ENCODE measurements at places on chromosomes 6 and 20.

- DNase-seq, result no peak
These were observed 539.1 kb upstream of the MARCKS start for GRCh38 chr6:113317891-113318574.

- DNase-seq, result no peak
These were observed 299.1 kb upstream of the KCNQ5 start for GRCh38 chr6:72322771-72323170.

GRCh38 chr20:3239026-3239866, at the start of gene SLC4A11:
Gene SLC4A11, minus strand, starts transcription at chr20:3239190. Its CDS starts 53 bp downstream, at chr20:3239137.
- DNase-seq, result peak; percentile 58

GRCh38 chr20:55888685-55889084, 116.6 kb downstream of the CBLN4 start:
- no peak for DNase-seq

DNA sequence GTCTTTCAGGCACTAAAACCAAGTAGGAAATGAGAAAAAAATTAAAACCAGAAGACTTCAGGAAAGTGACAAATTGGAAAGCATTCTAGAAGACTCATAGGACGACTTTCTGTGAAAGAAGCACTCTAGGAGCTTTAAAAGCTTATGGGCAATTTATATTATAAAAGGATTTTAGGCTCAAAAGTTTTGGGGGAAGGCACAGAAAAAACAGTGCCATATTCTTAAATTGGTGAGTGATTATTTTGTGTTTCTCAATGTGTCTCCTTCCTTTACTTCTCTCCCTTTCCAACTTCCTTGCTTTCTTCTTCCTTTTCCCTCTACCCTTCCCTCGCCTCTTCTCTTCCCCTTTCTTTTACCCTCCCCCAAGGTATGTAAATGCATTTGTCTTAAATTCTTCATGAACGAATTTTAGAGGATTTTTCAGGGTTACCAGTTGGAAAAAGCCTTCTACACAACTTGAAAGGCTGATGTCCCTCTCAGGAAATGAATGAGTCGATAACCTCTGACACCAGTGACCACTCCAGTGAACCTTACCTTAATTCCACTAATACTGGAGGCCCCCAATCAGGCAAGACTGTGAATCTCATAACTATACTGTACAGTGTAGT, 2.6 kb upstream of the LIN28B start:
- no peak for DNase-seq

GRCh38 chr6:159594106-159594749, 98.8 kb downstream of the SOD2 start:
- DNase-seq, result no peak

GRCh38 chr20:10488534-10488933, 53.4 kb downstream of the SLX4IP start:
- DNase-seq, result no peak

DNA sequence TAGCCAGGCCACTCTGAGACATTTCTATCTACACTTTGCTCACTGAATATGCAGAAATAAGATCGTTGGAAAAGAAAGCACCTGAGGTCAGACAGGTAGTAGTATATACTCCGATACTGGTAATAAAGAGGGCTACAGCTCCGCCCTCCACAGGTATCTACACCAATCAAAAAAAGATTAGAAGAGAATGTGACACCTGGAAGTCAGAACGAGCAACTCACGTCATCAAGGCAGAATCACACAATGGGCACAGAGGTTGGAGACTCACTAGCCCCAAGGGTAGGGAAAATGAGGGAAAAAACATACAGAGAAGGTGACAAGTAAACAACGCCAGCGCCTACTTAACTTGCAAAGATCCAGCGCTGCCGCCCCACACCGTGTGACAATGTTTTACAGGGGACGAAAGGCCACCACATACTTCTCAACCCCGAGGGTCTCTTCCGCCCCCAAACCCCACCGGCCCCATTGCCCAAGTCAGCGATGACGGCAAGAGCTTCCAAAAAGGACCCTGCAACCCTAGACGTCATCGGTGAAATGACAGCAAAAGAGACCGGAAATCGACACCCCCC, 653 bp downstream of the LMBRD1 start:
- peak; percentile 19 for DNase-seq

GRCh38 chr20:16158976-16159286, 414.3 kb downstream of the KIF16B start:
- no peak for DNase-seq
